ENCODE measurements at places on chromosomes 13 and 19. TPM values are rescaled to one million over a fixed set of nuclear protein-coding genes. Genes with fewer than 3 reads are reported as not detected.

MBD3L3 gene
- total RNA-seq: not detected

TNFRSF19 gene
- not detected for total RNA-seq

LHB gene
- total RNA-seq: not detected

- no peak for ATAC-seq
Measured at GRCh38 chr19:38719761-38720558, 24.3 kb downstream of the CAPN12 start.

GRCh38 chr13:105991131-105991530 is 544.3 kb downstream of the EFNB2 start:
- no peak for ATAC-seq

DNA sequence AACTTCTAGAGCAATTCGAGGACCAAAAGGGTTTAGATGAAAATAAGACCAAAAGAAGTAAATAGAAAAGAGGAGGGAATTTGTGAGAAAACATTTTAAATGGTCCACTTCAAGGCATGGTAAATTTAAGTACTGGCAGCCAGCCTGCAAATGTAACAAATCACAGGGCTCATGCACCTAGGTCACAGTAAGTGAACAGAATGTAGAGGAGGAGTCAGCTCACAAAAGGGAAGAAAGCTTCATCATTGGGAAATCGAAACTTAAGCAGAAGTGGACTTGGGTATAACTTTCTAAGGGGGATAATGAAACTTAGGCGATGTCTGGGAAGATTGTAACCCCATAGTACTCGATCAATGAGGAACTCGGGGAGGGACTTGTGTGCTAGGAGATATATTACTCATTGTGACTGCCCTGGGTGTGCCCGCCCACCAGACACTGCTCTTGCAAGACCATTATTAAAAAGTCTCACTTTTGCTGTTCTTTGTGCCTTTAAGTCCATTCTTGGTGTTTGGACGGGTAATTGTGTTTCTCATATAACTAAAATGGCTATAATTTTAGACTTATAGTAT is 1053.6 kb upstream of the MIR17HG start:
- no peak for ATAC-seq

DNA sequence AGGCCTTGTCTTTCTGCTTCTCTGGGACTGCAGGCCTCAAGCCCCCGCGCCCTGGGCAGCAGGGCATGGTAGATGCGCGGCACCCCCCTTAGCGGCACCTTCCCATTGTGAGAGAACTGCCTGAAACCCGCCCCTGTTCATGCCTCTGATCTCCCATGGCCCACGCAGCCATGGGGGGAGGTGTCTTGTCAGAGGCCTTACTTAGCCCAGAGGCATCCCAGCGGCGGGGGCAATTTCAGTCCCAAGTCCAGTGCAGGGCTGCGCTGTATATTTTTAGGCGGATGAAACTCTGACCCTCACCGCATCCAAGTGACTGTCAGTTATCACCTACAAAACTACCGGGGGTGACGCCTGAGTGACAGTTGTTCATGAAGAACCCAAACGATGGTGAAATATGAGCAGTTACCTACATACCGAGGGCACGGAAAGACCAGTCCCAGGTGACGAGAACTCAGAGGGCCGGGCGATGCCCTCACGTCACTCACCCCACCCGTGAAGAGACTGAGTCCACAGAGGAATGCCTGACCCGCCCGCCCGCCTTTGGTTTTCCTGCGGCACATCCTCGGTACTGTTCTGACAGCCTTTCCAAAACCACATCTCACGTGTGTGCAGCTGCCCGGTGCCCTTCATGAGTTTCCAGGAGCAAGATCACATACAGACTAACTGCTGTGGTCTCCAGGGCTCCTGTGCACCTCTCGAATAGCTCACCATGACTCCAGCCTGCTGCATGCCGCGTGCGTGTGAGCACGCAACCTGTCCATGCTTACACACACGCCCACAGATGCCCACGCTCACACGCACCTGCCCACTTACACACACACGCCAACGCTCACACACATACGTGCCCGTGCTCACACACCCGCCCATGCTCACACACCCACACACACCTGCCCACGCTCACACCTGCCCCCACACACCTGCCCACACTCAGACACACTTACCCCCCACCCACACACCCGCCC is 14.4 kb downstream of the IL17D start:
- ATAC-seq: no peak

- ATAC-seq: no peak
Measured at GRCh38 chr19:28948566-28948965, 264.4 kb downstream of the UQCRFS1 start.

- no peak for ATAC-seq
Measured at GRCh38 chr13:111949311-111949710, 117.6 kb upstream of the SOX1 start.

Measured in activated T-helper 17 cell treated with anti-CD3 and anti-CD28 coated beads, Interleukin-2, amount 50 U/mL, for 72 hours (primary cell).